ENCODE measurements at places on chromosomes 11 and 22. TPM values are rescaled to one million over a fixed set of nuclear protein-coding genes. Genes with fewer than 3 reads are reported as not detected.
A peak's percentile ranks its signal among the peaks of the same experiment; 100 is the strongest.

- no peak for ATAC-seq
These were observed 544.4 kb downstream of the OPCML start for GRCh38 chr11:132987936-132988335.

DNA sequence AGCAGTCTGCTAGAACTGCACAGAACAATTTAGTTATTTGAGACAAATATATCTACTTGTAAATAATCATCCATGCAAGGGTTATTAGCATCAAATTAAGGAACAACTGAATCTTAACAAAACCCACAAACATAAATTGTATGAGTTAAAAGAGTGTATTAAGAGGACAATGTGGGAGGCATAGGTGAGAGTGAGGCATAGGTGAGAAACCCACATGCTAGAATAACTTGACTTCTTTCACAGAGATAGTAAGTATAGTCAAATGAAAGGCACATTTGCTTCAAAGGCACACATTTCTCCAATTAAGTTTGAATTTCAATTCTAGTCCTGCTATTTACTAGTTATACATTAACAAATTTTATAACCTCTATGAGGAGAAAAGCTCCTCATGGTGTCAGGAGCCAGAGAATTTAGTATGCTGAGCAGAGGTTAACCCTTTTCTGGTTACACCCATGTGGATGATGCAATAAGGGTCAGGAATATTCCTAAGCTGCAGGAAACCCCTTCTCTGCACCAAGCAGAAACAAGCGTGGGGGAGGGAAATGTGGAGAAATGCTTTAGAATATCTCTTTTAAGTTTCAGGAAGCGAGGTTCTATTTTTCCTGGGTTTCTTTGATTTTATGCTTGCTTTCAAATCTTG, 264.2 kb downstream of the GRM5 start:
- ATAC-seq, result no peak

UBQLN3 gene
- total RNA-seq, result not detected

DNA sequence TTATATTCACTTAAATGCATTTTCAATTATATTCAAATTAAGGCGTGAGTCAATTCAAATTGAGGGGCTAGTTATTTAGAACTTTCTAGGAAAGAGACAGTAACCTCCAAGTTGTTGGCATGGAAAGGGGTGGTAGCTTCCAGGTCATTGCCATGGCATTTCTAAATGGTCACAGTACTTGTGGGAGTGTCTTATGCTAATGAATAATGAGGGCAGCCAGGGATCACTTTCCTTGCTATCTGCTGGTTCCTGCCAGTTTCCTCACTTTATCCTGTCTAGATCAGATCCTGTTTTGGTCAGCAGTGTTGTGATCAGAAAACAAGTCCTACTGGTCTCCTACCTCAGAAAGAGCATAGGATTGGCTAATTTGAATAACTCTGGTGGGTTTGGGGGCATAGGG, 21.8 kb upstream of the RNASEH2C start:
- ATAC-seq, result no peak

- ATAC-seq, result no peak
These were observed 10.2 kb downstream of the ALDH3B2 start for GRCh38 chr11:67664213-67664585.

GRCh38 chr11:75946531-75947530, 131.8 kb downstream of the UVRAG start:
- no peak for ATAC-seq

DNA sequence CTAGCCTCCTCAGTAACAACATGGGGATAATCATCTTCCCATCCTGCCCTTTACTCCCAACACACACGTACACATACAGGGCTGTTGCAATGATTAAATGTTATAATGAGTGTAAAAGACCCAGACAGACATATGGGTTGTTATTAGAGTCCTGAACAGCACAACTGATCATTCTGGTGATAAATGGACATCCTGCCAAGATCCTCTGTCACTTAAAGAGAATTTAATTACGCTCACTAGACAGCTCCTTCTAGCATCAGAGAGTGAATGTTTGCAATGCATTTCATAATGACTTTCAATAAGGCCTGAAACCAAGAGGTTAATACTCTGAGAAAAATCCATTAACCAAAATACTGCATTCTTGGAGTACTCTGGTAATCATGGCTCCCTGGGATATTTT, 115.8 kb downstream of the KCNC1 start:
- ATAC-seq, result no peak

DNA sequence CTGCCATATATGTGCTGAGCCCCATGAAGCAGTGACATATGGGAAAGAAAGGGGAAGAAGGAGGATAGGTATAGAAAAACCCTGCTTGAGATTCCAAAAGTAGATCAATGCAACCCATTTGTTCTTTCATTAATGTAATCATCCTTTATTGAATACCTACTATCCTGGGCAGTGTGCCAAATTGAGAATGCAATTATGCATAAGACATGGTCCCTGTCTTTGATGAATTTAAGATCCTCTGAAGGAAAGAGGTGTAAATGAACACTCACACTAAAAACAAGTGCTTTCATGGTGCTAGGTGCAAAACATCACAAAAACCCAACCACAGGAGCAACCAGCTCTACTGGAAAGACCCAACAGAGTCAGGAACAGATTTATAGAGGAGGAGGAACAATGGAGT, 29.7 kb downstream of the FLI1 start:
- ATAC-seq, result no peak

GRCh38 chr11:133896642-133897330, 51.5 kb upstream of the SPATA19 start:
- ATAC-seq, result peak; percentile 8

DNA sequence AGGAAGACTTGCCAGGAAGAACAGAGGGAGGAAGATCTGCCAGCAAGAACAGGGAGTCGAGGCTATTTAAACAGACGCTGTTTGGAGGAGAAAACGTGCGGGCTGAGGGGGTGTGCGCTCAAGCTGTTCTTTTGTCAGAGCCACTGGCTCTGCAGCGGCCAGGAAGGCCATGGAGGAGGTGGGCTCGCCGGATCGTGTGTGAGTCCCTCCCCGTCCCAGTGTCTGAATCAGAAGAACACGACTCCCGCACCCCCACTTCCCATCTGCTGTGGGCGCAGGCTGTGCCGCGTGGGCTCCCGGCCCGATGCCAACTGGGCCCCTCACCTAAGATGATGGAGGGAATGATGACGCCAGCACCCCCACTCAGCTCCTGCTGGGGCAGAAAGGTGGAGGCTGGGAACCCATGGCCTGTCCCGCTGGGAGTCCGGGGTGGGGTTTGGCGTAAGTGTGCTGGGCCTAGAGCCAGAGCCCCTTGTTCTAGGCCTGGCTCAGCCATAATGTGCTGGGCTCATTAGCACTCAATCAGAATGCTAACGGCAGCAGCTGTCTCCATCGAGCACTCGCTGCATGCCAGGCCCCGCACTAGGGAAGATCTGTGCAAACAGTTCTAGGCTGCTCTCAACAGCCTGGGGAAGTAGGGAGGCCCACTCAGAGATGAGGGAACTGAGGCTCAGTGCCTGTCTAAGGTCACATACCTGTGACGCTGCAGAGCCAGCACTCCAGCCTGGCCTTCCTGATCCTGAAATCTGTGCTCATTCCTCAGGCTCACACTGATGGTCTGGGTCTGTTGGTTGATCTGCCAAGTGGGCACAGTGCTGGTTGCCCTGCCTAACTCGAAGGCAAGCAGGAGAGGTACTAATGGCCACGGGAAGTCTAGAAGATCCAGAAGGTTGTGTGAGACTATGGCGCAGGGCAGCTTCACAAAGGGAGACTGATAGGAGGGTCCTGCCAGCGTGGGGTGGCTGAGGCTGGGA, 11.5 kb downstream of the NPTXR start:
- no peak for ATAC-seq

- no peak for ATAC-seq
These were observed 1.8 kb upstream of the SERPIND1 start for GRCh38 chr22:20771918-20772625.

GRCh38 chr11:111785886-111786412, 19.8 kb upstream of the PPP2R1B start:
- no peak for ATAC-seq

GRCh38 chr22:45692549-45692948, 20.9 kb downstream of the ATXN10 start:
- no peak for ATAC-seq

- no peak for ATAC-seq
These were observed 7.5 kb upstream of the SOX10 start for GRCh38 chr22:37991731-37992442.

Measured in activated T-helper 17 cell treated with anti-CD3 and anti-CD28 coated beads, Interleukin-2, amount 50 U/mL, for 72 hours (primary cell).